ENCODE measurements at places on chromosomes 5 and 9.

- DNase-seq, result no peak
These were observed 6.6 kb upstream of the ERBIN start for GRCh38 chr5:65919773-65920172.

DNA sequence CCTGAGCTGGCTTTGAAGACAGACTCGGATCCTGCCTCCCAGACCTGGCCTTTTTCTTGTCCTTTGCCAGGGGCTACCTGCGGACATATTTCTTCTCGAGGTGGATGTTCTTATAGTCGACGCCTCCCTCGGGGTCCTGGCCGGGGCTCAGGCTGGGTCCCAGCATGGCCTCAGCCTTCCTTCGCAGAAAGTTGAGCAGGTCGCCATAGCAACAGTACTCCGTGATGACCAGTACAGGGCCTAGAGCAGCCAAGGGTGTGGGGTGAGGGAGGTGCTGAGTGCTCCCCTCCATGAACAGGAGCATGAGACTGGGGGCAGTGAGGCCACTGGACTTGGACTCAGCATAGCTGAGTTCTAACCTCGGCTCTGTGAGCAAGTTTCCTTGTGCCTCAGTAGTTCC is 26.7 kb downstream of the CSF1R start:
- DNase-seq, result no peak

DNA sequence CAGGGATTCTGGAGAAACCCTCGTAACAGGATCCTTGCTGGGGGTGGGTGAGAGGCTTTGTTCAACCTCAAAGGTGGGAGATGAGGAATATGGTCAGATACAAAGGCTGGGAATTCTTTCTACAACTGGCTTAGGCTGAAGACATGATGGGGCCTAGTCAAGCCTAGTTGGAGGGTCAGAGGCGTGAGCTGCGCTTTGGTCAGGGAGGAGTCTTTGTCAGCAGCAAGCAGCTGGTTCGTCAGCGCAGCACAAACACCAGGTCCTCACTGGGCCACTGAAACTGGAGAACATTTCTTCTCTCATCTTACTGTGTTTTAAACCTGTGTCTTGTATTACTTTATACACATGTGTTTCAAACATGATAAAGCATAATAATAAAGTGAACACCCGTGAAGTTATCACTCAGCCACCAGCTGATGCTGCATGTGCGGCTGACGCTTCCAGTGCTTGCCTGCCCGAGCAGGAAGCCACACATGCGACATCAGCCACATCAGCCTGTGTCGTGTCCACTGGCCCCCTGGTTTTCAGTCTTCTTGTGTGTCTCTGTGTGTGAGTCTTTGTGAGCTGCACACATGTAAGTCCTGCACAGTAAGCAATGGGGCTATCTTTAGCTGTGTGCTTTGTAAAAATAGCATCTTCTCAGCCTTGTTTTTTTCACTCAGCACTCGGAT is 81.5 kb downstream of the WNK2 start:
- no peak for DNase-seq

DNA sequence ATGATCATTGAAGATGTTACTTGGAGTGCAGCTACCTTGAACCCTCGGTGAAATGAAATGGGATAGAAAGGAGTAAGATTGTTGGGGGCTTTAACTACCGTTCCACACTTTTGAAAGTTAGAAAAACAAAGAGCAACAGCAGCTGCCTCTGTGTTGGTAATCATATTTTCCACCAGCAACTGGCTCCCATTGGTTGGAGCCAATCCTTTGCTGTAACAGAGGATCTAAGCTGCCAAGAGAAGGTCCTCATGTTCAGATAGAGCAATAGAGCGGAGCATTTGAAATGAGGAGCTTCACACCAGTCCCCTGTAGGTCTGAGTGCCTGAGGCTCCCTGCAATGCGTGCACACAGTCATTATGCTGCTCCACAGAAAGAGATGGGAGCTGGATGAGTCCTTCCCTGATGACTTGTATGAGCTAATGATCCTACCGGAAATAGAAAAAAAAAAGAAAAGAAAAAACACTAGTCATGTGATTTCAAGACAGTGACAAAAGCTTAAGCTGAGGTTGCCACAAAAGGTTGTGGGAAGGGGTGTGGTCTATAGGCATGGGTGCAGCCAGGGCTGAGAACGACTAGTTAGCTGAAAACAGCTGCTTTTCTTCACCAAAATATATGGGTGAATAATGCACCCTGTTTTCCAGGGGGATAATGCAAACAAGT is 300.7 kb downstream of the MLLT3 start:
- no peak for DNase-seq

All from LoVo (cell line).